KG1 (cell line): ENCODE measurements at places on chromosomes 5 and 9.

DNA sequence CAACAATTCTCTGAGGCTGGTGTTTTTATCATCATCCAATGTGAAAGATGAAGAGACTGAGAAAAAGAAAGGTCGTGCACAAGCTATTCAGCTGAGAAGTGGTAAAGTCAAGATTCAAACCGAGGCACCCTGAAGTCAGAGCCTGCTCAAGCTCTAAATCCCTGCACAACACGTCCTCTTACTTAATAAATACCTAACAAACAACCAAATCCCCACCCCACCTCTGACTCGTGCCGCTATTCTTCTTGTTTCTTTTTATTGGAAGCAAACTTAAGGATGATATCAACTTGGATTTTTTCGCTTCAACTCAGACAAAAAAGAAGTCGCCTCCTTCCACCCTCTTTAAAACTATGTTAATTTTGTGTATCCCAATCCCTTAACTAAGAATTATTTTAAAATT is 140.2 kb downstream of the CEP120 start:
- no peak for DNase-seq

GRCh38 chr9:17761984-17762676 is 183.3 kb downstream of the SH3GL2 start:
- no peak for DNase-seq

DNA sequence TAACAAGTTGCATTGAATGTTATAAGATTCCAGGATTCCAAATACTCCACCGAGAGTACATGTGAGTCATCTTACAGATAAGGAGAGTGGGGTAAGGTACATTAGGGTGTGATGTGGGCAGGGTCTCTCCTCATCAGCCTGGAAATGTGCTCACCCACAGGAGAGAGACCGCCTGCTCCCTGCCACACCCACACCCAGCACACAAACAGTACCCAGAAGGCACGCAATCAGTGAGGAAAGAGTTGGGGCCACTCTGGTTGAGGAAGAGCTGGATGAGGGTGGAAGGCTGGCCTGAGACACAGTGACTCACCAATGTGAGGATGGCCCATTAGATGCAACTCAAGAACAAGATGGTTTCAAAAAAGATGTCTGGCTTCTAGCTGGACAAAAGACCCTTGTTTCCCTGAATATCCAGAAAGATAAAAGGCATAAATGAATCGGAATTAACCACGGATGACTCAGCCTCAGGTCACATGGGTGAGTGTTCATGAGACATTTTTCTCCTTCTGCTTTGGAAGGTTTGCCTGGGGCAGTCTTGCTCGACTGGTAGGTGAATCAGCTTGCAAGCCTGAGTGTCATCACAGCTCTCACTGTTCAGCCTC is 51.1 kb upstream of the LHFPL2 start:
- DNase-seq, result no peak

DNA sequence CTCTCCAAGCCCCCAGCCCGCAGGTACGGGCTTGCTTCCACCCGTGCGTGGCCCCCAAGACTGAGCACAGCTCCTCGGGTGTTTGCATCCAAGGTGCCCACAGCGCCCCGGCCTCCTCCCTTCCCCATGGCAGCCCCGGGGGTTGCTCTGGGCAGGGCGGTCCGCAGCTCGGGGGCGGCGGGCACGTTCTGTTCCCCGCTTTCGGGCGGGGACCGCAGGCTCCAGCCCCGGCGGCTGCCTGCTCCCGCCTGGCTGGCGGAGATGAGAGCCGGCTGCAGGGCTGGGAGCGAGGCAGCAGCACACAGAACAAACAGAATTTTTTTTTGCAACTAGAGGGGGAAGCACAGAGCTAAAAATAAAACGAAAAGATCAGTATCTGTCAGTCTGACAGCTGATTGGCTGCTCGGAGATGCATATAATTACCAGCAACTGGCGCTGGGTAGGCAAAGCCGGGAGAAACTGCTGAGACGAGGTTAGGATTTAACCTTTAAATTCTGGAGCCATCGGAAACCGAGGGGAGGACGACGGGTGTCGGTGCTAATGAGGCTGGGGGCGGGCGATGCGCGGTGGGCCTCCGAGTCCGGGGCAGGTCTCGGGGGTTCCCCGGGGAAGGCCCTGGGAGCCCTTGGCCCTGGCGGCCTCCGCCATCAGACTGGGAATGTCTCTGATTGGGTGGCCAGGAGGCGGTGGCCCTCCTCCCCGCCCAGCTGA is 142.7 kb upstream of the IER5L start:
- DNase-seq, result peak; percentile 36

GRCh38 chr5:31692561-31693221 is 53.8 kb downstream of the PDZD2 start:
- DNase-seq, result no peak

DNA sequence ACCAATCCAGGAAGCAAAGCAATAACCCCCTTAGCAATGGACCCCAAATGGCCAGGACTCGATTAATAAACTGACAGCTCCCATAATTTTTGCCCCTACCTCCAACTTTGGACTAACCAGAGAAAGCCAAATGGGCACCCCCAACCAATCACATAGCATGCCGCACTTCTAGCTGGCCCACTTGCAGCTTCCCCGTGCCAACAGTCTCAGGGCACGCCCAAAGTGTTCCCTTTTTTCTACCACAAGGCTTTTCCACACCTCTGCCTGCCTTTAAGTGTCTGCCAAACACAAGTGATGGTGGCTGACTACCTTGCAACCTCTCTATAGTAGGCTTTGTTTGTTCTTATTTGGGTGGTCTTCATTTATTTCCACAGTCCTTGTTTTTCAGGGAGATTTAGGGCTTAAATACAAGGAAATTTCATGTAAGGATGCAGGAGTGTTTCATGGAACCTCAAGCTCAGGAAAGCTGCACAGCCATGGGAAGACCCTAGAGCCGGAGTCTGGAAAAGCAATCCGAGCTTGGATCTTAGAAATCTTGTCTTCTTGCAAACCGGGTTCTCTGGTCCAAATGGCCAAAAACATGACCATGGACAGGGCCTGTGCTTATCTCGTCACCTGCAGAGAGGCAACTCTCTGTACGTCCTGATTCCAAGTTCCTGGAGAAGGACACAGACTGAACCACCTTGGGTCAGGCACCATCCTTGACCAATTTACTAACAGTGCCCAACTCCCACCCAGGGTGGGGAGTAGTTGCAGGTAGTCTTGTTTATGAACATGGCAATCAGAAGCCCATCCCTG is 89.2 kb downstream of the THBS4 start:
- DNase-seq, result no peak

GRCh38 chr5:147784146-147784987 is 1.8 kb upstream of the JAKMIP2 start:
- DNase-seq, result no peak

DNA sequence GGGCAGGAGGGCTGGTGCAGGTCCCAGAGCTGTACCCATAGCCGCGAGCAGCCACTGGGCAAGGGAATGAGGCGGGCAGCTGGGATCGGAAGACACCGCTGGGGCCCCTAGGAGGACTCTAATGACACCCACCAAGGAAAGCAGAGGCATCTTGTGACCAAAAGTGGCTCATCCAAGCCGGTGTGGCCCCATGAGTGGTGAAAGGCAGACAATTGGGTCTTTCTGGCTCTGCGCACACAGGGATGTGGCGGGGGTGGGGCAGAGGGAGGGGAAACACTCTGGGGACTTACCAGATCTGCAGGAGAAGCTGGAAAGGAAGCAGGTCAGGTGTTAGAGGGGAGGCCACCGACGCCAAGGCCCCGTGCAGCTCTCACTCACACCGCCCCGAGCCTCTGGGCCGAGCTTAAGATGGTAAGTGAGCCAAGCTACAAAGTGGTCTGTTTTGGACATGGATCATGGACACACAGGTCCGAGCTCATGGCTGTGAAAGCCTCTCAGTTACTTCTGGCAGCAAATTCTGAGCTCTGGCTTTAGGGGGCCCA is 42.3 kb upstream of the SARDH start:
- no peak for DNase-seq

DNA sequence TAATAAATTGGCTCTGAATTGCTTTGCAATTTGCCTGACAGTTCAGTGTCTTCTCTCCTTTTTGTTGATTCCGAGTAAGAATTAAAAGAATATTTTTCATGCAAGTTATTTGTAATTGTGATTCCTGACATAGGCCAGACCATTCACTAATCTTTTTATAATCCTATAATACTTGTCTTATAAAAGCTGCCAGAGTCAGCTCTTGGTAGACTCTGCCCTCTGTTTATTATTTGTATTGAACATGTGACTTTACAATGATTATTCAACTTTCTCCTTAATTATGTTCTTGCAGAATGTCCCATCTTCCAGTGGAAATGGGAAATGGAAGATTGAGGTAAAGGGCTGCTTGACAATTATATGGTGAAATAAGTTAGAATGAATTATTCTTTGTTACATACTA is 121.0 kb downstream of the SV2C start:
- DNase-seq, result no peak

DNA sequence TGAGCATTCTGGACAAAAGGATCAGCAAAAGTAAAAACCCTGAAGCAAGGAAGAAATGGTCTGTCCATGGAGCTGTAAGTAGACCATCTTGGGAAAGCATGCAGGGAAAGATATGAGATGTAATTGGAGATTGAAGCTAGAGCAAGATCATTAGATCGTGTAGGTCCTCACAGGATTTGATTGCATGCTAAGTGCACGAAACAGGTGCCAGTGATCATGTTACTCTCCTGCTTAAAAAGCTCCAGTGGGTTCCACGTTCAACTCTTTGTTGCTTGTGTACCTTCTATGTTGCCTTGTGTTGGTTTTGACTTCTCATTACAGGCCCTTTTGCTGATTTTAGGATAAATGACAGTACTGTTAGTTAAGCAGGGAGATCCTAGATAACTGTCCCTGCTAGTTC is 442.0 kb downstream of the DMRT2 start:
- DNase-seq, result no peak
